ENCODE measurements at places on chromosomes 5 and 9.

DNA sequence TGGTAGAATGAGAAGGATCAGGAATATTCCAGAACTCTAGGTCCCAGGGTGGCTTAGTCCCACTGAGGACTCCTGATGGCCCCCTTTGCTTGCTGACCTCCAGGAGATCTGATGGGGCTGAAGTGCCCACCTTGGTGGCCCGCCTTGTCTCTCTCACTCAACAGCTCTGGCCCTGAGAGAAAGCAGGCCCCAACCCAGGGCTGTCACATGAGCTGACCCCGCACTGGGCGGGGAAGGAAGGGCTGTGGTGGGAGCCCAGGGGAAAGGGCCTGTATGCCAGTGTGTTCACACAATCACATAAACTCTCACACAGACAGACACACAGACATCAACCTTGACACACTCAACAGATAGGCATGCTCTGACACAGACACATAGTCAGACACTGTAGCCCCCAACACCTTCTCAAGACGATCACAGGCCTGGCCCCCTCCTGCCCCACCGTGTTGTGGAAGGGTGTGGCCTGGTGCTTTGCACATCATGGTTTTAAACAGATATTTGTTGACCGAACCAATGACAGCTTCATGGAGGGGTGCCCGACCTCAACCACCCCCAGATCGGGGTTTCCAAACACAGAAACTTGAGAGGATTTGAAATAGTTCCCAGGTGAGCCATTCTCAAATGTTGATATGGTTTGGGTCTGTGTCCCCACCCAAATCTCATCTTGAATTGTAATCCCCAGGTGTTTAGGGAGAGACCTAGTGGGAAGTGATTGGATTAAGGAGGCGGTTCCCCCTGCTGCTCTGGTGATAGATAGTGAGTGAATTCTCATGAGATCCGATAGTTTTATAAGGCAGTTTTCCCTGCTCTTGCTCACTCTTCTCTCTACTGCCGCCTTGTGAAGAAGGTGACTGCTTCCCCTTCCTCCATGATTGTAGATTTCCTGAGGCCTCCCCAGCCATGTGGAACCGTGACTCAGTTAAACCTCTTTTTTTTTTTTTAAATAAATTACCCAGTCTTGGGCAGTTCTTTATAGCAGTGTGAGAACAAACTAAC, 48.5 kb upstream of the HAND1 start:
- no peak for DNase-seq

DNA sequence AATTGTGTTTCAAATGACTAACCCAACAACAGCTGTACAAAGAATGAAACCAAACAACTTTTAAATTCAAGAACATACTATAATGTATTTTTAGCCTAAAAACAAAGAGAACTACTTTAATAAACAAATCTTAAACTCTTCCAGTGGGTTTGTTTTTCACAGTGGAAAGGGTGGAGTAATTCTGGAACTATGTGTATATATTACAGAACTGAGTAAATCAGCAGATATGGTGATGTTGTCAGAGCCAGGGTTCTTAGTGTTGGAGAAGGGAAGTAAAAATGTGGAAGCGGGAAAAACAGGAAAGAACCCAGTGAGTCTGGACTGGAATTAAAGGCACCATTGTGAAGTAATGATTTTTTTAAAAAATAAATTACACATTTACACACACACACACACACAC, 144.9 kb downstream of the CDK5RAP2 start:
- DNase-seq: no peak

GRCh38 chr9:124429530-124429867, 14.3 kb upstream of the PSMB7 start:
- no peak for DNase-seq

DNA sequence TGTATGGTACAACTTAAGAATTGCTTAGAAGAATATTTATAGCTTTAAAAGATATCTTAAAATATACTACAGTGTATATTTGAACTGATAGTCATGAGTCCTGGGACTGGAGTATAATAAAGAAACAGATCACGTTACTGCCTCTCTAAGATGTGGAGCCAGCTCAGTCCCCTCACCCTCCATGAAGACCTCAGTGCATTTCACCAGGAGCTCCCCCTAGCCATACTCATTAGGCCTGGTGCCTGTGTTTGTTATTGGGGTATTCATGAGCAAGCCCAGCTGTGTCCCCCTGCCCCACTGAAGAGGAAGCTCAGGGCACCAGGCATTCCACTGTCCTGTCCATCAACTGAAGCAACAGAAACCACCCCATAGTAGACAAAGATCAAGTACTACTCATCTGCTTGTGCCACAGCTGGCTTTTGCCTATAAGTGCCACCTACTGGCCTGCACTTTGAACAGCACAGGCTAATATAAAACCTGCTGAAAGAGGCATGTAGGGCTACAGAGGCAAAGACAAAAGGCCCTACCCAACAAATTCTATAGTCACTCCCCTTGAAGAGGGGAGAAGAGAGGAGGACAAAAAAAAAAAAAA, 850.2 kb upstream of the NUDT12 start:
- DNase-seq: peak; percentile 40

GRCh38 chr9:134869554-134870300, 10.9 kb upstream of the FCN2 start:
- DNase-seq: no peak

DNA sequence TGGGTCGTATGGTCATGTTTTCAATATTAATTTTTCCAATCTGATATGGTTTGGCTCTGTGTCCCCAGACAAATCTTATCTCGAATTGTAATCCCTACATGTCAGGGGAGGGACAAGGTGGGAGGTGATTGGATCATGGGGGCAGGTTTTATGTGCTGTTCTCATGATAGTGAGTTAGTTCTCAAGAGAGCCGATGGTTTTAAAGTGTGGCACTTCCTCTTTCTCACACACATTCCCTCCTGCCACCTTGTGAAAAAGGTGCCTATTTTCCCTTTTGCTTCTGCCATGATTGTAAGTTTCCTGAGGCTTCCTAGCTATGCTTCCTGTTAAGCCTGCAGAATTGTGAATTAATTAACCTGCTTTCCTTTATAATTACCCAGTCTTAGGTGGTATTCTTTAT, 309.1 kb upstream of the GRIN3A start:
- DNase-seq: no peak

DNA sequence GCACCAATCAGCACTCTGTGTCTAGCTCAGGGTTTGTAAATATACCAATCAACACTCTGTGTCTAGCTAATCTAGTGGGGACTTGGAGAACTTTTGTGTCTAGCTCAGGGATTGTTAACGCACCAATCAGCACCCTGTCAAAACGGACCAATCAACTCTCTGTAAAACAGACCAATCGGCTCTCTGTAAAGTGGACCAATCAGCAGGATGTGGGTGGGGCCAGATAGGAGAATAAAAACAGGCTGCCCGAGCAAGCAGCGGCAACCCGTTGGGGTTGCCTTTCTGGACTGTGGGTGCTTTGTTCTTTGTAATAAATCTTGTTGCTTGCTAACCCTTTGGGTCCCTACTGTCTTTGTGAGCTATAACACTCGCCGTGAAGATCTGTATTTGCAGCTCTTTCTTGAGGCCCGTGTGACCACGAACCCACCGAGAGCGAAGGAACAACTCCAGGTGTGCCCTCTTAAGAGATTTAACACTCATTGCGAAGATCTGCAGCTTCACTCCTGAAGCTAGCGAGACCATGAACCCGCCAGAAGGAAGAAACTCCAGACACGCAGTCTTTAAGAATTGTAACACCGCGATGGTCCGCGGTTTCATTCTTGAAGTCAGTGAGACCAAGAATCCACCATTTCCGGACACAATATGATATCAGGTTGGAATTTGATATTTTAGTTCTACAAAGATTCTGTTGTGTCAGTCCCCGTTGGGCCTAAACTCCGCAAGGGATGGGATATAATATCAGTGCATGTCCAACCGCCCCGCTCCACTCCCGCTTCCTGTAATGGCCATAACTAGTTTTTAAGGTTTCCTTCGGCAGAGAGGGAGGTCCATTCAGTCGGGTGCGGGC, 740 bp upstream of the TRMT10B start:
- DNase-seq: no peak

DNA sequence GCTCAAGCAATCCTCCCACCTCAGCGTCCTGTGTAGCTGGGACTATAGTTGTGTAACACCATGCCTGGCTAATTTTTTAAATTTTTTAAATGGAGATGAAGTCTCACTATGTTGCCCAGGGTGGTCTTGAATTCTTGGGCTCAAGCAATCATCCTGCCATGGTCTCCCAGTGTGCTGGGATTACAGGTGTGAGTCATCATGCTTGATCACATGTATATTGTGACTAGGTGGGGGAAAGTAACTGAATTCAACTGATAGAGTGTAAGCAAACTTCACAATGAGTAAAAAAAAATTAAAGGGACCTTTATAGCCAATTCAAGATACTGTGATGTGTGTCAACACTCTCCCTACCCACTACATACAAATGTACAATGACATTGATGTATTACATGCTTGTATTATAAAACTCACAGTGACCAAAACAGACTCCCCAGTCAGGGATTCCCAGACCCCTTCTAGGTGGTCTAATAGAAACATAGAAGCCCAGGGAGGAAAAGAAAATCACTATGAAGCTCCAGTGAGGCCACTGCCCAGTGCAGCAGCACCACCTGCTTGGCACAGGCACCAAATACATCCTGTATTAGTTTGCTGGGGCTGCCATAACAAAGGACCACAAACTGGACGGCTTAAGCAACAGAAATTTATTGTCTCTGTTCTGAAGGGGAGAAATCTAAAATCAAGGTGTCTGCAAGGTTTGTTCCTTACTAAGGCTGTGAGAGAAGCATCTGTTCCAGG, 8.8 kb downstream of the PLGRKT start:
- peak; percentile 52 for DNase-seq

- no peak for DNase-seq
Observed at GRCh38 chr9:5265939-5266338, 34.7 kb downstream of the INSL4 start.

GRCh38 chr5:148859703-148860102, 33.3 kb downstream of the ADRB2 start:
- no peak for DNase-seq

DNA sequence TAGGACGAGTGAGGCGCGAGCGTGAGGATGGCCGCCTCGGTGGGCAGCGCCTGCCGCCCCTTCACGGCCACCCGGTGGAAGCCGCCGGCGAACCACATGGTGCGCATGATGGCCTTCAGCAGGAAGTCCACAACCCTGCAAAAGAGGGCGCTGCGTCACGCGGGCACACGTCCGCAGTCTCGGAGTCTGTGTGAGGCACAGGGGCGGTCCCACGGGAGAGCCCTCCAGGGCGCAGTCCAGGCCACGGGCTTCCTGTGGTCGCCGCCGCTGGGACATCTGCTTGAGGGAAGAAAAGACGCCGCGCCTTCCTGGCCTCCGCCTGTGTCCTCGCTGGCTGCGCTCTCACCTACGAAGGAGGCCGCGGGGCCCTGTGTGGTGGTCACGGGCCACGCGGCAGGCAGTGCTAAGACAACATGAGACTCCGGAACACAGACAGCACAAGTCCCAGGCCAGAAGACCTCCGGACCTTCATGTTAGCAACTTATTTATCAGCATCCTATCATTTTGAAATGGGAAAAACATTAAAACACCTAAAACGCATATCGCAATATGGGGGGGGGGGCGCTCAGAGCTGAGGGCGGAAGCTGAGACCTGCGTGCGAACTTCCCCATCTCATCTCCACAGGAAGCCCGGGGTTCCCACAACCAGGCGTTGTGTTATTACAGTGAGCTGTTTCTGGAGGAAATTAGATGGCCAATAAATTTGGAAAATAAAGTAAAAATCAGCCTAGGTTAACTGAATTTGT, 28.8 kb downstream of the LPCAT1 start:
- DNase-seq: no peak

- no peak for DNase-seq
Observed at GRCh38 chr5:168734119-168734518, 155.0 kb upstream of the PANK3 start.

GRCh38 chr9:132769906-132770769, 99.9 kb downstream of the GTF3C4 start:
- DNase-seq: peak; percentile 37

DNA sequence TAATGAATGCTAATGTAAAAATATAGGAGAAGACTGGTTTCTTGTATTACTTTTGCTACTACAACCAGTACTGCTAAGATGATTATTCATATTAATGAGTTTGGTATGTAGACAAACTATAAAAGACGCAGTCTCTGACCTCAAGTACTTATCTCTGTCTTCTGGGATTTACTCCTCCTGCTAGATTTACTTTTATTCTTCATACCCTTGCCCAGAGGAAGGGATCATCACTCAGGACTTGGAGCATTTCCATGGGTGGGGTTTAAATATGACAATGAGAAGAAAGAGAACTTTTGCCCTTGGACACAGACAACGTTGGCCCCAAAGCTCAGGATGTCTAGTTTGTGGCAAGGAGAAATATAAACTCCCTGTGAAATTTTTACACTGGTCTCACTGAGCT, 126.1 kb downstream of the BNC2 start:
- DNase-seq: peak; percentile 23

DNA sequence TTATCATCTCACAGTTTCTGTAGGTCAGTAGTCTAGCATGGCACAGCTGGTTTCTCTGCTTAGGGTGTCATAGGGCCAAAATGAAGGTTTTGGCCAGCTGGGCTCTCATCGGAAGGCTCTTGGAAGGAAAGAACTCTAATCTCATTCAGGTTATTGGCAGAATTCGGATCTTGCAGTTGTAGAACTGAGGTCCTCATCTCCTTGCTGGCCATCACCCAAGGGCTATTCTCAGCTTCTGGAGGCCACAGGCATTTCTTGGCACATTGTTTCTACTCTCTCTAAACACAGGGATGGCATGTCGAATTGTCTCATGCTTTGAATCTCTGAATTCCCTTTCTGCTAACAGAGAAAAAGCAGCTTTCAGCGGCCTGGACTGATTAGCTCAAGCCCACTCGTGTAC, 258.0 kb upstream of the SMARCA2 start:
- DNase-seq: no peak

- DNase-seq: no peak
Observed at GRCh38 chr9:27977931-27978330, 404.6 kb upstream of the C9orf72 start.

- no peak for DNase-seq
Observed at GRCh38 chr5:54083245-54083644, 227.1 kb downstream of the ARL15 start.

- no peak for DNase-seq
Observed at GRCh38 chr9:89430995-89431394, 66.9 kb downstream of the SEMA4D start.

DNA sequence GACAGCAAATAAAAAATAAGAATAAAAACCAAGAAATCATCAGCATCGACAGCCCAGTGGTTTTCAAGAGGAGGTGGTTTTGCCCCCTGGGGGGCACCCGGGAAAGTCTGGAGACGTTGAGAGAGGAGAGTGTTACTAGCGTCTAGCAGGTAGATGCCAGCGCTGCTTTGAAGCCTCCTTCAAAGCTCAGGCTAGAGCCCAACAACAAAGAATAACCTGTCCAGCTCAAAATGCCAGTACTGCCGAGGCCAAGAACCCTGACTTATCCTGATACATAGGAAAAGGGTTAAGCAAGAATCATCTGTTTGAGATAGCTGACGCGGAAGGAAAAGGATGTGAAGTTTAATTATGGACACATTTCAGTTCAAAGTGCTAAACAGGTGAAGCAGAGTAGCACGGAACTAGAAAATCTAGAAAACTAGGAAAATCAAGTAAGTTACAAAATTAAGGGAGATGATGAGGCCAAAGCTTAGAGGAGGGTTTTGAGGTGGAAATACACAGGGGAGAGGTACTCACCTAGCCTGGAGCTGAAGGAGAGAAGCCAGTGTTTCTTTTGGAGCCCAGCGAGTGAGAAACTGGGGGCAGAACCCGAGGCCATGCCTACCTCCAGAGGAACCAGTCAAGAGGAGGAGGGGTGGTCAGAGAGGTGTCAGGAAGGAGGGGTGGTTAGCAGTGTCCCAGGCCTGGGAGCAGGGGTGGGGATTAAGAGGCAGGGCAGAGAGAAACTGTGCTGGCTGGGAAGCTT, 121.0 kb upstream of the RETREG1 start:
- no peak for DNase-seq

GRCh38 chr5:147972076-147972840, 65.9 kb upstream of the C5orf46 start:
- DNase-seq: no peak

GRCh38 chr5:10235350-10235749, 14.3 kb downstream of the ATPSCKMT start:
- DNase-seq: peak; percentile 69

Data from HT1080 (cell line).